ENCODE measurements at places on chromosomes 1 and 21. TPM values are rescaled to one million over a fixed set of nuclear protein-coding genes. Genes with fewer than 3 reads are reported as not detected.

The FAM72D gene
- 1.3 TPM for total RNA-seq

The RNASEL gene
- total RNA-seq, result 8.0 TPM

The AMPD1 gene
- not detected for total RNA-seq

The KHDC4 gene
- total RNA-seq, result 26.5 TPM

The KPRP gene
- not detected for total RNA-seq

The FMOD gene
- total RNA-seq, result 1.6 TPM

The TEDDM1 gene
- total RNA-seq, result not detected

The LCE6A gene
- total RNA-seq, result not detected

The KIF14 gene
- 16.0 TPM for total RNA-seq

The PAFAH2 gene
- total RNA-seq, result 11.9 TPM

The APCS gene
- total RNA-seq, result not detected

The RHBDL2 gene
- total RNA-seq, result 0.73 TPM

The SAMD13 gene
- total RNA-seq, result 1.2 TPM

The IPO9 gene
- 24.6 TPM for total RNA-seq

The CHIA gene
- not detected for total RNA-seq

The PGLYRP4 gene
- not detected for total RNA-seq

The ACTRT2 gene
- not detected for total RNA-seq

The VSIG8 gene
- total RNA-seq, result 0.17 TPM

The NBPF9 gene
- total RNA-seq, result 20.5 TPM

The TRIM67 gene
- total RNA-seq, result not detected

The TRIM45 gene
- total RNA-seq, result 7.3 TPM

The PER3 gene
- 9.6 TPM for total RNA-seq

The NR5A2 gene
- total RNA-seq, result not detected

The RRP15 gene
- 6.8 TPM for total RNA-seq

The CDA gene
- total RNA-seq, result 1.3 TPM

The GJA8 gene
- not detected for total RNA-seq

The MYOG gene
- total RNA-seq, result not detected

The UTS2 gene
- not detected for total RNA-seq

The GUCA2B gene
- not detected for total RNA-seq

The UBXN10 gene
- total RNA-seq, result under 0.01 TPM

The NFASC gene
- 19.1 TPM for total RNA-seq

The TAF12 gene
- total RNA-seq, result 38.0 TPM

The TNFRSF9 gene
- total RNA-seq, result 0.17 TPM

The CXADR gene
- total RNA-seq, result 1.2 TPM

The TNFRSF4 gene
- under 0.01 TPM for total RNA-seq

The KRTAP21-2 gene
- total RNA-seq, result not detected

The RYR2 gene
- not detected for total RNA-seq

The FCRL4 gene
- not detected for total RNA-seq

The BPNT1 gene
- 33.9 TPM for total RNA-seq

The ADAMTS4 gene
- 2.3 TPM for total RNA-seq

The IQCC gene
- 2.0 TPM for total RNA-seq

The RIPPLY3 gene
- total RNA-seq, result not detected

The LRRC40 gene
- total RNA-seq, result 15.5 TPM

The TLCD4 gene
- 0.29 TPM for total RNA-seq

The KDF1 gene
- not detected for total RNA-seq

Measured in smooth muscle cell of trachea (primary cell).